ENCODE measurements at places on chromosomes 1 and 21.

DNA sequence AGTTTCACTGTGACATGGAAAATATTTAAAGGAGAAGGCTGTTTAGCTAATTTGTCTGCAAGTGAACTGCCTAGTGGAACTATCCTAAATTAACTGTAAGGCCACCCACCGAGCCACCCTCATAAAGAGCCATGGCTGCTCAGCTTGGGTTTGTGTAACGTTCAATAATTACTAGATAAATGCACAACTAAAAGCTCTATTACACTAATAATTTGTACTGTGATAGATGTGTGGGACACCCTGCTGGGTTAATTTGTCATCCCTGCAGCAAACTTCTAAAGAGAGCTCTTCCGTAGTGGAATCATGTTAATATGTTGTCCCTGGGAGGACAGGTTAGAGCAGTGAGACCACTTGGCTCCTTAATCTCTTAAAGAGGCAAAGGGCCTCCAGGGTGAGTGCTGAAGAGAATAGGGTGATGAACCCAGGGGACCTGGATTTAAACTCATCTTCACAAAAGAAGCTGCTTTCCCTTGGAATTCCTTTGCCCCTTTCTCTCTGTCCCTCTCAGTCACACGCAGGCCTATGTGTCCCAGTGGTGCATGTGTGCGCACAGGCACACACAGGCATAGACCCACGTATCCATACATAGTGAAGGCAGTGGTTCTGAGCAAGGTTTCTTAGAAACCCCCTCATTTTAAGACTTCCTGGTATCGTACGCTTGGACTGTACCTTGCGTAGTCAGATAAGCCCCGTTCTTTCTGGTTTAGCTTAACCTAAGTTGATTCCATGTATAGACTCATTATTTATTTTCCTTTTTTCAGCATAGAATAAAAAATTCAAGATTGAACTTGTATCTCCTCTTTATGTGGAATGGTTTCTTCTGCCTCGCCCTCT, 310.3 kb downstream of the NFIA start:
- DNase-seq: no peak

DNA sequence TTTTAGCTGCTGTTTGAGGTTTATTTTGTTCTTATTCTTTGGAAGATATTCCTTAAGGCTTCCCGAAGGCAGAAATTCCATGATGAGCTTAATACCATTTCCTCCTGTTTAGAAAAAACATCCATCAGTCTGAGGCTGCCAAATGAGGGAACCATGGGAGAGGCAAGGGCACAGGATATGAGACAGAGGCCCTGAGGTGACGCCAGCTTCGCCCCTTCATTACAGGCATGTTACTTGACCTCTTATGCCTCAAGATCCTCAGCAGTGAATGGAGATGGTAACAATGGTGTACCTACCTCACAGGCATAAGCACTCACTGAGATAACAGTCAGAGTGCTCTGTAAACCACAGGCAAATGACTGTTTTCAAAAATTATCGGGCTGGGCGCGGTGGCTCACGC, 93.6 kb downstream of the RAVER2 start:
- DNase-seq: no peak

- DNase-seq: no peak
Measured at GRCh38 chr1:30751830-30752650, 5.5 kb downstream of the LAPTM5 start.

GRCh38 chr1:77316966-77317365, 35.1 kb downstream of the AK5 start:
- peak; percentile 48 for DNase-seq

DNA sequence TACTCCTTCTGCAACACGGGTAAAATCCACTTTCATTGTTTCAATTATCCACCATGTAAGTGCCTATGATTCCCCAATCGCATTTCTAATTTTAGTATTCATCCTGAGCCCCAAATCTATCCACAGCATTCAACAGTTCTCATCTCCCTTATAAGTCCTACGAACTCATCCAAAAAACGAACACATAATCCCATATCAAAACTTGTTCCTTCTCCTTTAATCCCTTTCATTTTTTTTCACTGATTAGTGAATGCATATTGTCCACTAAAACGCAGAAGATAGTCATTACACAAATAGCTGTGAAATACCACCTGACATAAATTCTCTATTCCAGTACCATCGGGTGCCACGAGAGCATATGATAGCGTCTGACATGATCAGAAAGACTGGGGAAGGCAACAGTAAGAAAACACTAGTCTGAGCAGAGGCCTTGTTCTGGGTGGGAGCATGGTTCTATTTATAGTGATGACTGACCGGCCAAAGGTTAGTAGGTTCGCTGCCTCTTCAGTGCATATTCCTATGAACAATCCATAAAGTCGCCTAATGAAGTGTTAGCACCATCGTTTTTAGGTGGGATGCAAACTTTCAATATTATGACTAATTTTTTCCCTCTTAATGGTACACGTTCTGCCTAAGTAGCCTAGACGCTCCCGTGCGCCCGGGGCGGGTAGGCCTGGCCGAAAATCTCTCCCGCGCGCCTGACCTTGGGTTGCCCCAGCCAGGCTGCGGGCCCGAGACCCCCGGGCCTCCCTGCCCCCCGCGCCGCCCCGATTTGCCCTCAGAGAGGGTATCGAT, 648 bp downstream of the ATP5PF start:
- DNase-seq: peak; percentile 33

- no peak for DNase-seq
Measured at GRCh38 chr1:30768830-30769718, 11.5 kb upstream of the LAPTM5 start.

- DNase-seq: no peak
Measured at GRCh38 chr21:33924766-33925100, 9.1 kb upstream of the ATP5PO start.

DNA sequence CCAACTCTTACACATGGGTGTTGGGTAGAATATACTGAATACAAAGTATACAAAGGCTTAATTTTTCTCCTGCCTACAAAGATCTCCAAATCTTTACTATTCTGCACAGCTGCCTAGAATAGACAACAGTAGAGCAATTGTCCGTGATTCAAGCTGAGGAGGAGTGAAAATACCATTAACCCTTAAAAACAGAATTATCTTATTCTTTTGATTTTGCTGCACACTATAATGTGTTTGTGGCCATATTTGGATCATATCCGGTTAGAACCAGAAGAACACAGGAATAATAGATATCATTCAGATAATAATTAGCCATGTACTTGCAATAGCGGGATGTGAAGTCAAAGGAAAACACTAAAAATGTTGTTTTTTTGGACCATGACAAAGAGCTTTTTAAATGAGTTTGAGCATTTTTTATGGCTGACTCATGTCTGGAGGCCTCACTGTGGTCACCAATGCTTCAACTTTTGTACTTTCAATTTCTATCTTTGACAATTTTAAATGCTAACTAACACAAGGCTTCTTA, 197.6 kb upstream of the FOXD3 start:
- DNase-seq: peak; percentile 83

GRCh38 chr1:19606817-19607642, 37.1 kb upstream of the NBL1 start:
- peak; percentile 52 for DNase-seq

DNA sequence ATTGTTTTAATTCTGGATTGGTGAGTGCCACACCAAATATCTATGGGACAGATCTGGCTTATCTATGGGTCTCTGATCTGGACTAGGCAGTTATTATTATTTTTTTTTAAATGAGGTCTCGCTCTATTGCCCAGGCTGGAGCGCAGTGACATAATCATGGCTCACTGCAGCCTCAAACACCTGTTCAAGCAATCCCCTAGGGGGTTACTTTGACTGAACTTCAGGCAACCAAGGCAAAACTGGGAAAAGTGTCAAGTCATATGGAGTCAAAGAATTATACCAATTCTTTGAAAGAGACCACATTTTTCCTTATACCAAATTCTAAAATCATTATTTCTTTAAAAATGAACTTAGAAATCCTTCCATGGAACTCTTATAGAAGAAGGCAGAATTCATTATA, 129.1 kb upstream of the HOOK1 start:
- no peak for DNase-seq

DNA sequence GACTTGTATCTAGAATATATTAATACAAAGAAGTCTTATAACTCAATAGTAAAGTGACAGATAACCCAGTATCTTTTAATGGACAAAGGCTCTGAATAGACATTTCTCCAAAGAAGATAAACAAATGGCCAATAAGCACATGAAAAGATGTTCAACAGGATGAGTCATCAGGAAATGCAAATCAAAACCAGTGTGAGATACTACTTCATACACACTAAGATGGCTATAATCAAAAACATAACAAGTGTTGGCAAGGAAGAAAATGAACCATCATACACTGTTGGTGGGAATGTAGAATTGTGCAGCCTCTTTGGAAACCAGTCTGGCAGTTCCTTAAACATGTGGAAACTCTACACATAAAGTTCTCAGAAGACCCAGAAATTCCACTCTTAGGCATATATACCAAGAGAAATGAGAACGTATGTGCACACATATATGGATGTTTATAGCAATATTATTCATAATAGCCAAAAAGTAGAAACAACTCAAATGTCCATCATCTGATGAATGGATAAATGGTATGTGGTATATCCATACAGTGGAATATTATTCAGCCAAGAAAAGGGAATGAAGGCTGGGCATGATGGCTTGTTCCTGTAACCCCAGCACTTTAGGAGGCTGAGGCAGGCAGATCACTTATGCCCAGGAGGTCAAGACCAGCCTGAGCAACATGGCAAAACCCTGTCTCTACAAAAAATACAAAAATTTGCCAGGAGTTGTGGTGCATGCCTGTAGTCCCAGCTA, 9.9 kb upstream of the MPL start:
- peak; percentile 74 for DNase-seq

- DNase-seq: no peak
Measured at GRCh38 chr1:208145167-208145566, 99.0 kb downstream of the PLXNA2 start.

- no peak for DNase-seq
Measured at GRCh38 chr21:46247699-46248421, 19.3 kb upstream of the LSS start.

- DNase-seq: peak; percentile 41
Measured at GRCh38 chr1:109516872-109517271, 7.3 kb upstream of the AMIGO1 start.

DNA sequence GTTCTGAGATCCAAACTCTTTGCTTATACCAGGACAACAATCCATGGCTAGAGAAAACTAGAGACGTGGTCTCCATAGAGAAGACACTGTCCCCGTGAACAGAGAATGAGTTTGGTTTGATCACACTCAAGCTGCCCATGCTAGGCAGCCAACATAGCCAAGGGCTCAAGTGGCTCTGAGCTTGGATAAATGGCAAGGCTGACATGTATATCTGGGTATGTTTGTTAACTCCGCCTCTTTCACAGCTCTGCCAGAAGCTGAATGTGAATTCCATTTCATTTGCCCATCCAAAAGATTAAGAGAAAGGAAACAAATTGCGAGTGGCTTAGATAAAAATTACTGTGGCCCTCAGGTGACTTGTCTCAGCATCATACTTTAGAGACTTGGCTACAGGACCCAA, 38.0 kb downstream of the ILDR2 start:
- no peak for DNase-seq

DNA sequence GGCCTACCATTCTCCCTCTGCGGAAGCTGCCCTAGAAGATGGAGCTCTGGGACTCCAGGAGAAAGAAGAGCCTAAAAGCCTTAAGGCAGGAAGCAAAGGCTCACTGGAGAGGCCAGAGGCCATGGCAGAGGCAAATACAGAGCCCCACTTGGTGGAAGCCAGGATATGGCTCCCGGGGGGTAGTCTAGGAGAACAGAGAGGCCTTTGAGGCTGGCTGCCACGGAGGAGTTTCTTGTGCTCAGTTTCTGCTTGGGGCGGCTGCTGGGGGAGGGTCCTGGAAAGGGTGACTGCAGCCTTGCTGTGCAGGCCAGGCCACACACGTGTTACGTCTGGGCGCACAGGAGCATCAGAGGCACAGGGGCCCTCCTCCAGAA, 5.4 kb downstream of the CC2D1B start:
- DNase-seq: no peak

DNA sequence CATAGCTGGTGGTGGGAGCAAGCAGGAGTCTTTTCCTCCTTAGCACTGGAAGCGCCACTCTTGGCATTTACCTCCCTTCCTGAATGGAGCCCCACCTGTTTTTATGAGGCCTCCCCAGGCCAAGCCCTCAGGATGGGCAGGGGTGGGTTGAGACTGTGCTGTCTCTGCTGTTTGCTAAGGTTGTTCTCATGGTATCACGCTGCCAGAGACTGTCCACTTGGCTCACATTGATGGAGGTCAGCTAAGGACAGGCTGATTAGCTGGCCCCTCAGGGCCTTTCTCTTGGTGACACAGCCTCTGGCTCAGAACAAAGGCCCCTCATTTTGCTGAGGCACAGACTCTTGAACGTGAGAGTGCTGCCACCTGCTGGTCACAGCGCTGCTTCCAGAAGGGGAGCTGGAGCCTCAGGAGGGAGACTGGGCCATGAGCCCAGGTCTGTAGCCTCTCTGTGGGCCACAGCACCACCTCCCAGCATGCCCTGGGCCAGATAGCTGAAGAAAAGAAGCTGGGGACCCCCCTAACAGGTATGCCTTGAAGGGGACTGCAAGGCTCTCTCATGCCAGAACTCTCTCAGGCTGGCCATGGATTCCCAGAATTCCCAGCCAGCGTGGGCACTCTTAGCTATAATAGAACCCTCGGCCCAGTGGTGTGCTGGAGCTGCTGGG, 85.6 kb downstream of the CD58 start:
- DNase-seq: peak; percentile 75

DNA sequence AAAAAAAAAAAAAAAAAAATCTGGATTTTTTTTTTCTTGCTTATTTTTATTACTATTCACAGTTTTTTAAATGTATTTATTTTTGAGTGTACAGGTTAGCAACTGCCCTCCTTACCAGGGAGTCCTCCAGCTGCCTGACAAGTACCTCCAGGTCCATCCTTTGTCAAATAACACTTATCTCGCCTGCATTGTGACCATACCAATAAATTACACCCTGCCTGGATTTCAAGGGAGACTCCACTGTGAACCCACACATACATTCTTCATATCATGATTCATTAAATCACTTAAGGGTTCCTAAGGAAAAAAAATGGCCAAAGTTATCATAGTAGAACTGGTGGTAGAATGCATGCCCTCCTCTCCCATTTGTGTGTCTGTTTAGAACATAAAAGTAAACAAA, 38.4 kb downstream of the EEIG2 start:
- DNase-seq: no peak

GRCh38 chr1:147851149-147851548, 51.4 kb upstream of the GJA8 start:
- no peak for DNase-seq

DNA sequence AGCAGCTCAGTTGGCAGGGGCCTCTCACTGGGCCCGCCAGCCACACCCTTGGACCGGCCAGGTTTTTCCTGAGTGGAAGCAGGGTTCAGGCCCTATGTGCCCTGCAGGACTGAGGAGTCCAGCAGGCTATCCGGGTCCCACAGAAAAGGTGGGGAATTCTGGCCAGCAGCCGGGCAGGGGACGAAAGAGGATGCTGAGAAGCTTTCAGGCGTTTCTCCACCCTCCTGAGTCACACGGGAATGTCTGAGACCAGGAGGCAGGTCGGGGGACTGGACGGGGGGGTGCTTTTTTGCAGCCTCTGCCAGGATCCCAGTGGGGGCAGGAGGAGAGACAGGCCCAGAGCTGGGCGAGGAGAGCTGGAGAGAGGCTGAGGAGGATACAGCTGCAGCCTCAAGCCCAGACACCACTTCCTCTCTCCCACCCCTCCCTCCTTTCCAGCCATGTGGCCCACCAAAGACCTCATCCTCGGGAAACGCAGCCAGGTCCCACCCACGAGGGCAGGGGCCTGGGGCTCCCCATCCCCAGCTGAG, 105.4 kb downstream of the SPSB1 start:
- DNase-seq: no peak

Measured in AG10803 (cell line).